ENCODE measurements at places on chromosomes 6 and 20.
A peak's percentile ranks its signal among the peaks of the same experiment; 100 is the strongest.

- no peak for DNase-seq
These were observed 92.5 kb upstream of the IYD start for GRCh38 chr6:150276168-150276936.

DNA sequence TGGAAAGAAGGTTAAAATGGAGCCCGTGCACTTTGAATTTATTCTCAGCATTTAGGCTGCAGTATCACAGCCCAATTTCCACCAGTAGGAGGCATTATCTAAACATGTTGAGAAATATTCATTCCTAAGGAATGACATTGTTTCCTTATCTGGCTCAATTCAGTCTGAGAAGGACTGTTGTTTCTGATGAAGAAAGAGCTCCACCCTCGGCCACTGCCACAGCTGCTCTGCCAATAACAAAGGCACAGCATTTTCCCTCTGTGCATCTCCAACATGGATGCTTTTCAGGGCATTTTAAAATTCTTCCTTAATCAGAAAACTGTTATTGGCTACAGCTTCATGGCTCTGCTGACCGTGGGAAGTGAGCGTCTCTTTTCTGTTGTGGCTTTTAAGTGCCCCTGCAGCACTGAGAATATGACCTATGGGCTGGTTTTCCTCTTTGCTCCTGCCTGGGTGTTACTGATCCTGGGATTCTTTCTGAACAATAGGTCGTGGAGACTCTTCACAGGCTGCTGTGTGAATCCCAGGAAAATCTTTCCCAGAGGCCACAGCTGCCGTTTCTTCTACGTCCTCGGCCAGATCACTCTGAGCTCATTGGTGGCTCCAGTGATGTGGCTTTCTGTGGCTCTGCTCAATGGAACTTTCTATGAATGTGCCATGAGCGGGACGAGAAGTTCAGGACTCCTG, at the start of gene CALHM5:
TSS of gene CALHM5 (plus strand) at position 216 of the 687 bp plus-strand sequence. CDS start at position 274, 58 bp downstream.
- DNase-seq: no peak

- DNase-seq: peak; percentile 62
These were observed 9.8 kb upstream of the ZBP1 start for GRCh38 chr20:57630061-57630460.

DNA sequence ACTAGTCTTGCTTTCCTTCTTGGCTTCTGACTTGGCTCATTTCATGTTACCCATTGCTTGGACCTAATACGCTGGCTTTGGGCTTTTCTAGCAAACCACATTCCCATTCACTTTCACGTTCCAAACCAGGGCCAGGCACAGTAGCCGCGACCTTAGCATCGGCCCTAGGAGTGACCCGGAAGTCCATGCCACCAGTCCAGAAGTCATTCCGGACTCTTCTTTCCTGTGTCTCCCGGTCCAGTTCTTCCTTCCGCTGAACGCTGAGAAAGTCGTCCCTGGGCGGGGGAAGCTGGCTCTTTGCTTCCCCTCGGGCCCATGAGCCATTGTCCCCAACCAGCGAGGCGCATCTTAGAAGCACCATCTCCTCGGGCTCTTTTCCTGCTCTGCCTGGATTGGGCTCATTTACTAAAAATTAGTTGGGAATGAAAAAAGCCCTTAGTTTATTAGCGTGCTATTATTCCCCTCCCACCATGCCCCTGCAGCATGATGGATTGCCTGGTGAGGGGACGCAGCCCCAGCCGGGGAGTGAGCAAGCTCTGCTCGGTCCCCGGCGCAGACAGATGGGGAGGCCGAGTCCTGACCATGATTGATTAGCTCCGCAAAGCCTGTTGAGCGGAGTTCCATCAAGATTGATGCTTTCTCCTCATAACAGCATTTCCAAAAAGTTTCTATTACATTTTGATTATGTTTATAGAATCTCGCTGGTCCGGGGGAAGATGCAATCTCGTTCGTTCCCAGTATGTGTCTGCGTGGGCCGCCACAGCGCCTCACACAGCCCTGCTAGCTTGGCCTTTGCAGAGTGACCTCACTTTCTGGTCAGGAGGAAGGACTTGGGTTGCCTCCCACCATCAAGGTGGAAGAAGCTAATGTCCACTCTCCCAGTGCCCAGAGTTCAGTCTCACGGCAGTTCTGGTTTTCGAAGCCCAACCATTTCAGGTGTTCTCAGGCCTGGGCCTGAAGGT, 115.1 kb upstream of the TOP1 start:
- DNase-seq: no peak

- DNase-seq: no peak
These were observed 3.3 kb downstream of the CAPN11 start for GRCh38 chr6:44161997-44162338.

Data from CD8-positive, alpha-beta T cell (primary cell).